CD4-positive, alpha-beta T cell treated with Interleukin-21 for 1 hour (primary cell): ENCODE measurements at places on chromosomes 2 and 18.

- no peak for DNase-seq
Observed at GRCh38 chr18:66728951-66729350, 125.1 kb upstream of the CDH19 start.

- DNase-seq = no peak
Observed at GRCh38 chr2:157394928-157395327, 49.0 kb downstream of the CYTIP start.

DNA sequence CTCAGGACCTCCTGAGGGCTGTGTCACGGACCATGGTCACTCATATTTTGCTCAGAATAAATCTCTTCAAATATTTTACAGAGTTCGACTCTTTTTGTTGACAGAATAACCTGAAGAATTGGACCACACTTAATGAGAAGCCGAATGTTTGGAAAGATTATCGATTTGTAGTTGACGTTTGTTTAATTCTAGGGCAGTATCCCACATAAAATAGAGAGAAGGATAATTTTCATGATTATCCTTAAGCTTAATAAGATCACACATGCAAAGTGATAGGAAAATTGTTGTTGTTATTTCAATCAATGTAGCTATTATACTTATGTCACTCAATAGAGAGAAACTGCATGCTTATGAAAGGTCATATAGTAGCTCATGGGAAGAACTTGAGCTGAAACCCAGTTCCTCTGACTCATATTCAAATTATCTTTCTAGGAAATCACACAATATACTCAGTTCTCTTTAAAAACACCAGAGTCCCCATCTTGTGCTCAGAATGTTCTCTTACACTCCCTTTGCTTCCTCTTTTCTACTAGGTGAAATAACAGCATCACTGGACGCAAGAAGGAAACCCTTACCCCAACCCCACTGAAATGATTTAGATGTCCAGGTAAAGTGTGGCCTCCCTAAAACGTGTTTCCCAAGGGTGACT lies 982.1 kb downstream of the TSN start:
- no peak for DNase-seq

DNA sequence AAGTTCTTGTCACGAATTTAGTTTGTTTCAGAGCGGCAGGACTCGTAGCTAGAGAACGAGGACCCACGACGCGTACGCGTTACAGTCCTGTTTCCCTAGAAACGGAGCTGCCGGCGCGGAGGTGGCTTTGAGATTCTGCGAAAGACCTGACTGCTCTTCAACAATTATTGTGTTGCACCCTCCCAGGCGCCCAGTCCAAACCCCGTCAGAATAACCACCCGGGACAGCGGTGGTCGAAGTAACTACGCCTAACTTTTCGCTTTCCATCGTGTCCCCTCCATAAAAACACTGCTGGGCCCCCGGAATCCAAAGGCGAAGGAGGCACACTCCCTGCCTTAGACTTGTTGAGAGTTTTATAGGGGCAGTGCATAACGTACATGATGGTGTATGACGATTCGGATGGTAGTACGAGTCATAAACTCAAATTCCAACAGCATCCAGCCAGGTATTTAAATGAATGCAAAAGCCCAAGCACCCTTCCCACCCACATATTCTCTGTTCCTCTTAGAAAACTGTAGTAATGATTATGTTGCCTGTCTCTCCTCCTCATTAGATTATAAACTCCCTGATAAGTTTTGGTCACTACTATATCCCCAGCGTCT lies 651 bp upstream of the STAM2 start:
- DNase-seq = no peak

GRCh38 chr2:127437781-127438726 lies 19.8 kb downstream of the PROC start:
- DNase-seq = no peak

DNA sequence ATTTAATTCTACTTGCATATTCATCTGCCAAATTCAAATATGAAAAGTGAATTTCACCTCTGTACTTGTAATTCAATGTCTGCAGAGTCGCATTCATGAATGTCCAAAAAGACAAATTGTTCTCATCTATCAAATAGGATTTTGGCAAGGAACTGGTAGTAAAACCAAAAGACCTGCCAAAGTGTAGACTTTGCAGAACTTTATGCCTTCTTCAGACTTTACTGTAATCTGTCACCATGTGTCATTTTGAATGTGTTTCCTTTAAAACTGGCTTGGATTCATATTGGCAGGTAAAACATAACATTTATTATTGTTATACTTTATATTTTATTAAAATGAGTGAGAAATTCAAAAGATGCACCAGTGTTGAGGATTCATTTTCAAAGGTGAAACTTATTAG lies 701.9 kb upstream of the LINC00305 start:
- DNase-seq = no peak

- DNase-seq = peak; percentile 7
Observed at GRCh38 chr2:121309801-121310200, 24.8 kb upstream of the TFCP2L1 start.
